ENCODE measurements at places on chromosomes 7 and 10. TPM values are rescaled to one million over a fixed set of nuclear protein-coding genes. Genes with fewer than 3 reads are reported as not detected.

Gene ZEB1
- polyA plus RNA-seq, result 3.1 TPM

Gene SLC13A4
- 7.1 TPM for polyA plus RNA-seq

Gene OPN4
- not detected for polyA plus RNA-seq

Gene PKD2L1
- polyA plus RNA-seq, result not detected

Gene HOXA1
- polyA plus RNA-seq, result 2.1 TPM

Gene SLC37A3
- polyA plus RNA-seq, result 13.4 TPM

Gene GATA3
- polyA plus RNA-seq, result 0.45 TPM

Gene UCN3
- polyA plus RNA-seq, result not detected

Measured in esophagus (tissue), 2 donors.